Nephron progenitor cell (in vitro differentiated cells): ENCODE measurements at places on chromosomes 7 and 10.

DNA sequence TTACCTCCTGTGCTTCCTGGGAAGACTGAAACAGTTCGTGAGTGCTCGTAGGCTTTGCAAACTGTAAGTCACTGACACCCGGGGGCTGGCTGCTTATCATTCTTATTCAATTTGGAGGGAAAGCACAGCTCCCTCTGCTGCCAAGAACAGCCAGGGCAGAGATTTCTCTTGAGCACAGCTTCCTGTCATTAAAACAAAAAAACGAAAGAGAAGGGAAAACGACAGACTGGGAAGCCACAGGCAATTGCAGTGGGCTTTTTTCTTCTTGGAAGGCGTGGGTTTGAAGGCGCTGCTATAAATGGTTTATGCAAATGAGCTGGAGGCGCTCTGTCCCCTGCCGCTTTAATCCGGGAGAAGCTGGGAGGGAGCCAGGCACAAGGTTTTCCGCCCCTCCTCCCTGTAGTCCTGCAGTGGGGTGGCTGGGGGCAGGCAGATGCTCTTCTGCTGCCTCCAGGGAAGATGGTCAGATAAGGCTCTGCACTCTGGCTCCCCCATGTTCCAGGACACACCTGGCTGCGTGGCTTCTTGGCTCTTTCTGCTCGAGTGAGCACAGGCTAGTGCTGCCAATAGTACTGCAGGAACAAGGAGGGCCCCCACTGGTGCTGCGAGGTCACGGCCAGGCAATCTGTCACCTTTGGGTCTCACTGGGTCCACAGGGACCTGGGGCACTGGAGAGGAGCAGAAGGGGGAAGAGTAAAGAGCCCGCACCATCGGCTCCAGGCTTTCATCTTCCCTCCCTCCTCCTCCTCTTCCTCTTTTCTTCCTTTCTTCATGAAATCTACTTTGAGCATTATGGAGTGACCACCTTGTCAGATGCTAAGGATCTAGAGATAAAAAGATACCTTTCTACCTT lies 49.5 kb downstream of the NEURL1 start:
- peak; percentile 42 for DNase-seq

DNA sequence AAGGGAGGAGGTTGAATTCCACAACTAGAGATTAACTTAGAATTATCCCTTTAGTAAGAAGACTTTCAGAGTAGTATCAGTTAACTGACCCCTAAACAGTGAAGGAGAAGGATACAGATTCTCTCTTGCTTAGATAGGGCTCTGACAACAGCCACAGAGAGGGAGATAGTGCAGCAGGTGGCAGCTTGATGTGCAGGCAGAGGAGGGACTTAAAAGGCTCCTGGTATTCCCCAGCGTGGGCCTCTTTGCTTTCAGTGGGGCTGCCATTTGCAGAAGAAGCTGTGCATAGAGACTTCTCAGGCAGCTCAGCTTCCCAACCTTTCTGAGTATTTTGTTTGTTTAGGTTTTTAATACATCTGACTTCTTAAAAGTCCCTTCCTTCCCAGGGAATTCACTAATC lies 16.0 kb downstream of the FZD1 start:
- DNase-seq, result no peak

GRCh38 chr7:157688533-157689268 lies 351.9 kb downstream of the DNAJB6 start:
- peak; percentile 54 for DNase-seq

- no peak for DNase-seq
Measured at GRCh38 chr7:84236398-84236797, 41.8 kb upstream of the SEMA3A start.

DNA sequence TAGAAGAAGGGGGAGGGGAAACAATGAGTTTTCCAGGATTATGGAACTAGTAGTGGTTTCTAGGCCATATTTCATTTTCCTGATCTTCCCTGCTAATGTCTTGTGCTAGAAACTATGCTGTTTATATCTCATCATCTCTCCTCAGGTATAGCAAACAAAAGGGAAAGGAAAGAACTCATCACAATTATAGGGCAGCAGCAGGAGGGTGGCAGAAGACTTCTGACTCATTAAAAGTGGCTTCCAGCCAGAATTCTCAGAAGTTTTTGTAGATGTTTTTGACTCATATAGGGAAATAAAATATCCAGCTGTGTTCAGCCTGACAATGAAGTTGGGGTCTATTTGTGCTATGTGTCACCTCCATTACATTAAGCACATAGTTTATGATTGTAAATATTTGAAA lies 6.5 kb downstream of the AHR start:
- DNase-seq, result no peak

DNA sequence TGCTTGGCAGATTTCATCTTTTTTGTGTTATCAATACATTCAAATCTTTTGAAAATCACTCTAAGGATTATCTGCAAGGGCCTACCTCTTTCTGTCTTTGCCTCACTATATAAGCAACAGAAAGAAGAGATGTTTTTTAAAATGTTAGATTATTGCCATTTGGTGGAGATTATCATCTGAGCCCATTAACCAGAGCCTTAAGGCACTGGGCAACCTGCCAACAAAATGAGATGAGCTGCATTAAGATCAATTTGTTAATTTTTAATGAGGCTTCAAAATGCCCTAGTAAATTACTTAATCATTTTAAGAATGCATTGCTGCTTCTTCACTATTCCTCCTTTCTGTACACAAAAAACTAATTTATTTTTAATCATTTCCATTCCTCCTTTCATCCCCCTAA lies 314.1 kb downstream of the SNX13 start:
- DNase-seq, result no peak

- no peak for DNase-seq
Measured at GRCh38 chr10:5951167-5951711, 26.1 kb downstream of the IL15RA start.

- DNase-seq, result no peak
Measured at GRCh38 chr10:110409926-110410325, 87.8 kb upstream of the DUSP5 start.

- DNase-seq, result peak; percentile 19
Measured at GRCh38 chr10:99233689-99234037, 2.0 kb downstream of the HPSE2 start.

DNA sequence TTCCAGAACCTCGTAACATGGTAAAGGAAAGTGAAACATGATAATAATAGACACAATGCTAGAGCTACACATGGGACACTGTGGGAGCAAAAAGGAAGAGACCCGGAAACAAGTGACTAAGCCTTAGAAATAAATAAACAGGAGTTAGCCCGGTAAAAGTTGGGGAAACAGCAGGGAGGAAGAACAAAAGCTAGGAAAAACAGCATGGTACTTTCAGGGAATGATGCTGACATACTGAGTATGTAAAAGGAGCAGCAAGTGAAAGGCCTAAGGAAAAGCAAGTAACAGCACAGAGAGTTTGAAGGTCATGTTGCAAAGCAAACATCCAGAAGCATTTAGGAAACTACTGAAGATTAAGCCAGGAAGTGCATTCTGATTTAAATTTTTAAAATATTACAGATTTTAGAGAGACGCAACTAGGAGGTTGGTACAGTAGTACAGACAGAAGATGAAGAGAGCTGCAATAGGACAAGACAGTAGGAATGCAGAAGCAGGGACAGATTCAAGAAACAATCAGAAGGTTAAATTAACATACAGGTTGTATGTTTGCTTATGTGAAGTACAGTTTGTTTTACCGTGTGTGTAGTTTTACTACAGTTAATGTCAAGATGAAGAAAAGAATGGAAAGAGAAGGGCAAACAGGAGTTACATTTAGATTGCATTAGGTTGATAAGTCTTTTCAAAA lies 63.7 kb downstream of the ARHGAP12 start:
- no peak for DNase-seq

DNA sequence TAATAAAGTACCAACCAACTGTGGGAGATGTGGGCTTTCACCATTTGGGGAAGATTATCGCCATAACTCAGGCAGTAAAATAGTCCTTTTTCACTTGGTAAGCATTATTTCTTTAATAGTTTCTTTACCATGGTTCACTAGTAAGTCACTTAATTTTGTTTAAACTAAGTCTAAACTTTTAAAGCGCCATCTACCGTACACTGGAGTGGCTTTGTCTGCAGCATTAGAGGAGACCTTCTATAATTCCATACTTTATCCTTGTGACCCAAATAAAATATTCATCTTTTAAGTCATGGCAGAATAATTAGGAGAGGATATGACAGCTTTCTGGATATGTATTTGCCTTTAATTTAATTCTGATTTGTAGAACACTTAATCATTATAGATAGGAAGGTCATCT lies 468.0 kb downstream of the MAGI2 start:
- DNase-seq, result no peak

DNA sequence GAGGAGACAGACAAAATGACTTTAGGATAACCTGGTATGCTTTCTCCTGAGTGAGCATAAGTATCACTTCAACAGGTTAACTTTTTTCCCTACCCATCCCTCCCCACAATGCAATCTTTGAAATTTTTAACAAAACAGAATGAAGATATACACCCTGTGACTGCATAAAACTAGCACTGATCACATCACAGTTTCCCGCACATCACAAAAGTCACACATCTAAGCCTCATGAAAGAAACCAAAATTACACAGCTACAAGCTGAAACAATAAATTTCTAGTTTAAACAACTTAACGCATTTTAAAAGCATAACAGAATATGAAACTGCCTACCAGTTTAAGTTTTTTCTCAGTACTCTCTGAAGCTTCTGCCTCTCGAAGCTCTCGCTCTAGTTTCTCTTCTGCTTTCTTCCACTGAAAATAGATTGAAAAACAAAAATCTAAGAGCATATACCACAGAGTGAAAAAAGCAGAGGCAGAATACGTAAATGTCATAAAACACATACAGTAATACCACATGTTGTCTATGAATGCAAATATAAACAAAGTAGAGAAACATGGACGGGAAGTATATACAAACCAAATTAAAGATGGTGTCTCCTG lies 18.1 kb downstream of the NOC3L start:
- no peak for DNase-seq

DNA sequence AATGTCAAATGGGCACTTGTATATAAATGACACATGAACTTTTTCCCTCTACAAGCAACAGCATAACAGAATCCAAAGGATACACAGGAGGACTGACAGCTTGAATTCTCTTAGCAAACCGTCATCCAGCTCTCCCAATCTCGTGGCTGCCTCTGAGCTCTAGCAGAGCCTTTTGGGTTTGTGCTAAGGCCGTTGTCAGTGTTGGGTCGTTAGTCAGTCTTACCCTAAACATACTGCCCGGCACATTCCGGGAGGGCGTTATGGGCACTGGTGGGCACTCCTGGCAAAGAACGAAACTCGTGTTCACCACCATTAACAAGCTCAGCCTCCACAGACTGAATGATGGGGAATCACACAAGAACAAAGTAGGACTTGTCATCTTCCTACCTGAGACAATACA lies 19.6 kb upstream of the ENO4 start:
- no peak for DNase-seq

DNA sequence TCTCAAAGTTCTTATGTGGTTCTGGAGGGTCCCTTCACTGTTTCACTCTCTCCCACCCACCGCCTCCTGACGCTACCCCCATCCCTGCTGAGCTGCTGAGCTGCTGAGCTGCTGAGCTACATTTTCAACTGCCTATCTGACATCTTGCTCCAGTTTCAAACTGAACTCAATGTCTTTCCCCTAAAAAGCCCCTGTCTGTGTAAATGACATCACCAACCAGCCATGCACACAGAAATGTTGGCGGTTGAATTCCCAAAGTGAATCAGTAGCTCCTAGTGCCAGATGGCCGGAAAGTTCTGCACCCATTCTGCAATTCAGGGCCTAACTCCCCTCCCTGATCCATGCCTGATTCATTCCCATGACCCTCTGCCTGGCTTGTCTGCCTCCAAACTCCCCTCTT lies 71.2 kb downstream of the WNT2 start:
- DNase-seq, result no peak

DNA sequence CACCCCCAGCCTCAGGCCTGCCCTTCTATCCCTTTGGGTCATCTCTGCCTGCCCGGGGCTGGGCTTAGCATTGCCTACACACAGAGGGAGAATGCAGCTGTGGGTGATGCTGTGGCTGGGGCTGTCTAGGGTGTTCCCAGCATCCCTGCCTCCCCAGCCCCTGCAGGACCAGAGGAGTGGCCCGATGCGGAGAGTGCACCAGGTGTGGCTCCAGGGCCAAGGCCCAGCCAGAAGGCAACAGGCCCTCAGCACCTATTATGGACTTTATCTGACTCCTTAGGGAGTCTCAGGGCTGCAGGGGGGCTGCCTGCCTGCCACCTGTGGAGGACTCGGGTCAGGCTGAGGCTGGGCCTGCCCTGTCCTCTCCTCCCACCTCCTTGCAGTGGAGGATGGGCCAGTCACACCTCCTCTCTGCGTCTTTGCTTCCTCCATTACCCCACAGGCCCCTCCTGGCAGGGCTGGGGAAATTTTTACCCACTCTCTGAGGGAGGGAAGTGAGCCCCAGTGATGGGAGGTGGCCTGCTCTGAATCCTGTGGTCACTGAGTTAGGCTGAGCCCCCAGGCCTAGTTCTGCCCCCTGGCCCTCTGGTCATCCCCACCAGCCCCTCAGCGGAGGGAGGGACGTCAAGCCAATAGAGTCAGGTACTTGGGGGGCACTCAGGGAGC lies 92.9 kb upstream of the PCBD1 start:
- no peak for DNase-seq

GRCh38 chr10:79376078-79376628 lies 28.9 kb downstream of the PPIF start:
- no peak for DNase-seq

DNA sequence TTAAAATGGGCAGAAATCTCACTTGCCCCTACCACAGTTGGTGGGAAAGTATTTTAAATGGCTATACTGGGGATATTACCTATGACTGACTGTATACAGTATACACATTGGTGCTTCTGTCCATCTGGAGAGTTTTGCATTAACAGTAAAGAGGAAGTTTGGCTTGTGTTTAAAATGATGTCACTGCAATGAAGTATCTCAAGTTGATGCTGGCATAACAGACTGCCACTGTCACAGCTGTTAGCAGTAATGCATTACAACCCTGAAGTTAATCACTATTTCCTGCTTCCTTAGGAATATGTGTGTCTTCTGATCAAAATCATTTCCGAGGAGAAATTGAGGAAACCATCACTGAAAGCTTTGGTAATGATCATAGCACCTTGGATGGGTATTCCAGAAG lies 1.9 kb downstream of the DKK1 start:
- DNase-seq, result no peak
